ENCODE measurements at places on chromosomes 4 and X.

GRCh38 chrX:106615041-106615440 is 3.3 kb downstream of the RADX start:
- DNase-seq: no peak

DNA sequence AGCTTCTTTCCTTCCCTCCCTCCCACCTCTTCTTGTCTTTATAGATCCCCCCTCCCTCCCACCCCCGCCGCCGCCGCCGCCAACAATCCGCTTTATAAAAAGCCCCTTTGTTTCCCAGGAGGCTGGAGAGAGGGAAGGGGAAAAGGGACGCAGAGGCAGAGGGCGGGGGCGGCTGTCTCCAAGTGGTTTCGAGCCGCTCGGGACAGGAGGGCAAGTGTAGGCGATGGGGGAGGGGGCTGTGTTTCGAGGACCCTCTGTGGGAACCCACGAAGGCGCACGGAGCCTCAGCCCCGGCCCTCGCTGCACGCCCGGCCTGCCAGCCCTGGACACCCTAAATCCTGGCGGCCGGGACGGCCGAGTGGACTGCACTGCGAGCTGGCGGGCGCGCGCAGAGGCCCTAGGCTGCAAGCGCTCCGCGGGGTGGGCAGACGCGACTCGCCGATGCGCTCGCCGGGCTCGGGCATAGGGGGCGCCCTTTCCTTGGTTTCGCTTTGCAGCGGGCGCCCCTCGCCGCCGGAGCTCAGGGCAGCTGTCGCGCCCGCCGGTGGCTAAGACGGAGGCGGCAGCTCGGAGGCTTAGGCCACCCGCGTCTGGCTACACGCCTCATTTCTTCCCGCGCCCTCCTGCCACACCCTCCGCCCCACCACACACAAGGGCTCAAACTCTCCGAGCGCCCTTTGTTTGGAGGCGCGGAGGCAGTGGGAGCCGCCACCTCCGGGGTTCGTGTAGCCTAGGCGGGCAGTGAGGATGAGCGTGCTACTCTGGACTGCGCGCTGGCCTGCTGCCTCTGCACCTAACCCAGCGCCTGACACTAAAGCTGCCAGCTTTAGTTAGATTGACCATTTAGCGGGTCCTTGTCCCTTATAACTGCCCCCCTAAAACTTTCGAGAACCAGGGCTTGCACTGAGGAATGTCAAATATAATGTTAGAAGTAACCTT is 2.2 kb downstream of the MAMLD1 start:
- no peak for DNase-seq

GRCh38 chr4:26785810-26786209 is 74.8 kb upstream of the STIM2 start:
- no peak for DNase-seq

DNA sequence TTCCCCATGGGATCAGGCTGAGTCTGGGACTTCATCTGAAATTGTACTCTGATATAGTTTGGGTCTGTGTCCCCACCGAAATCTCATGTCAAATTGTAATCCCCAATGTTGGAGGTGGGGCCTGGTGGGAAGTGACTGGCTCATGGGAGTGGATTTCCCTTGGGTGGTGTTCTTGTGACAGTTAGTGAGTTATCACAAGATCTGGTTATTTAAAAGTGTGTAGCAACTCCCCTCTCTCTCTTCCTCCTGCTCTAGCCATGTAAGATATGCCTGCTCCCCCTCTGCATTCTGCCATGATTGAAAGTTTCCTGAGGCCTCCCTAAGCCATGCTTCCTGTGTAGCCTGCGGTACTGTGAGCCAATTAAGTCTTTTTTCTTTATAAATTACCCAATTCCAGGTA is 61.0 kb downstream of the RASGEF1B start:
- DNase-seq: no peak

GRCh38 chr4:141132072-141132708 is 1.1 kb downstream of the RNF150 start:
- DNase-seq: no peak

GRCh38 chr4:94806376-94806775 is 48.6 kb downstream of the BMPR1B start:
- no peak for DNase-seq

DNA sequence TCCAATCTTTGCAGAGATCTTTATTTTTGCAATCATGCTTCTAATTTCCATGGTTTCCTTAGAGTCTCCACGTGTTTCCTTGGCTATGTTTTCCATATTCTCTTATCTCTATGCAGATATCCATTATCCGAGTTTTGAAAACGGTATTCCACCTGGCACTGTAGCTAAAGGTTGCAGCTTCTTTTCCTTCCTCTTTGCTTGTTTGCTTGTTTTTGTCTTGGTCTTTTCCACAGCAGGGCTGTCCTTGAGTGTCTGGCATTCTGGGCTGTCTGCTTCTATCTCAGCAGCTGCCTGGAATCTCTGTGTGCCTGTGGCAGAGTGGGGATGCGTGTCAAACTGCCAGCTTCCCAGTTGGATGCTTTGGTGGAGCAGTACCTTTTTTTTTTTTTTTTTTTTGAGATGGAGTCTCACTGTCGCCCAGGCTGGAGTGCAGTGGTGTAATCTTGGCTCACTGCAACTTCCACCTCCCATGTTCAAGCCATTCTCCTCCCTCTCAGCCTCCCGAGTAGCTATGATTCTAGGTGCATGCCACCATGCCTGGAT is 46.9 kb downstream of the WFS1 start:
- no peak for DNase-seq

GRCh38 chr4:172155838-172156345 is 342.7 kb downstream of the GALNTL6 start:
- no peak for DNase-seq

- no peak for DNase-seq
These were observed at the start of gene EDA2R for GRCh38 chrX:66638591-66639500. Gene EDA2R (minus strand): TSS chrX:66639078. CDS start chrX:66616020, 23,058 bp downstream.

DNA sequence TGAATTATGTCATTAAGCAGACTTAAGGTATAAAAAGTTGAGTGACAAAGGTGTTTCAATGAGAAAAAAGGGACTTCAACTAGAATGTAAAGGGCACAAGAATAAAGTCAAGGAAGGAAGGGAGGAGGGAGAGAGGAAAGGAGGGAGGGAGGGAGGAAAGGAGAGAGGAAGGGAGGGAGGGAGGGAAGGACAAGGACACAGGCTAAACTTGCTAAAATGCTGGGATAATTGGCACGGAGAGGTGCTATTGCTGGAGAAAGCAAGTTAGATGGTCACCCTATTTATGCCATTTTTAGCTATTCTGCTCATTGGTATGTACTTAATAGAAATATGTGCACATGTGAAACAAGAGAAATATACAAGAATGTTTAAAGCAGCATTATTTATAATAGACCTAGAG is 44.9 kb upstream of the SPP1 start:
- DNase-seq: no peak

GRCh38 chr4:15171725-15172124 is 169.4 kb downstream of the CPEB2 start:
- no peak for DNase-seq

- peak; percentile 38 for DNase-seq
These were observed 41.2 kb downstream of the RELL1 start for GRCh38 chr4:37644962-37645361.

- DNase-seq: no peak
These were observed 168.9 kb downstream of the HS3ST1 start for GRCh38 chr4:11259837-11260236.

GRCh38 chrX:106917830-106918500 is 2.2 kb upstream of the CLDN2 start:
- no peak for DNase-seq

GRCh38 chr4:179698321-179698720 is 2256.1 kb upstream of the AGA start:
- no peak for DNase-seq

DNA sequence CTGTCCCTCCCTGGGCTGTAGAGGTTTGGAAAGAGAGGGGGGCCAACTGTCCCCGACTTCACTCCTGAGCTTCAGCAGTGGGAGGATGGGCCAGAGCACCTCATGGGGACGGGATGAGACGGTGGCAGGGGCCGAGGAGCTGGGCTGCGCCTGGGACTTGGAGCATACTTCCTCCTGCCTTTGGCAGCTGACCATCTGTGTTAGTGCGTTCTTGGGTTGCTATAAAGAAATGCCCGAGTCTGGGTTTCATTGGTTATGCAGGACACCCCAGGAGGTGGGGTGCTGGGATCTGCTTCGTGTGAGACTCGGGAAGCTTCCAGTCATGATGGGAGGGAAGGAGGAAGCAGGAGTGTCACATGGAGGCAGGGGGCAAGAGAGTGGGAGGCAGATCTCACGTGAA is 7.4 kb downstream of the PSAPL1 start:
- no peak for DNase-seq

DNA sequence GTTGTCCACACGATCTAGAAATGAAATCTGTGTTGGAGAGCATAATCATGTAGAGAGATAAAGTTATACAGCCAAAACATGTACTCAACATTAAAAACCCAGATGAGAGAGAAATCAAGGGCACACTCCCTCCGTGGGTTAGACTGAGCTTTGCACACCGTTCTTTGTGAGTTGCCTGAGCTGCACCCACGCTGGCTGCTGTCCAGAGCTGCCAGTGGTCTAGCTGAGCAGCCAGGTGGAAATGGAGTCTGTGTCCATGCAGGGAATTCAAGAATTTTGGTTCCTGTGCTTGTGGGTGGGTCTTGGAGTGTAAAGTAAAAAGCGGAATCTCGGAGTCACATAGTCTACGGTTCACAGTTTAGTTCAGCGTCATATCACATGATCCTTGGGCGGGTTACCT is 84.6 kb downstream of the GPR143 start:
- no peak for DNase-seq

DNA sequence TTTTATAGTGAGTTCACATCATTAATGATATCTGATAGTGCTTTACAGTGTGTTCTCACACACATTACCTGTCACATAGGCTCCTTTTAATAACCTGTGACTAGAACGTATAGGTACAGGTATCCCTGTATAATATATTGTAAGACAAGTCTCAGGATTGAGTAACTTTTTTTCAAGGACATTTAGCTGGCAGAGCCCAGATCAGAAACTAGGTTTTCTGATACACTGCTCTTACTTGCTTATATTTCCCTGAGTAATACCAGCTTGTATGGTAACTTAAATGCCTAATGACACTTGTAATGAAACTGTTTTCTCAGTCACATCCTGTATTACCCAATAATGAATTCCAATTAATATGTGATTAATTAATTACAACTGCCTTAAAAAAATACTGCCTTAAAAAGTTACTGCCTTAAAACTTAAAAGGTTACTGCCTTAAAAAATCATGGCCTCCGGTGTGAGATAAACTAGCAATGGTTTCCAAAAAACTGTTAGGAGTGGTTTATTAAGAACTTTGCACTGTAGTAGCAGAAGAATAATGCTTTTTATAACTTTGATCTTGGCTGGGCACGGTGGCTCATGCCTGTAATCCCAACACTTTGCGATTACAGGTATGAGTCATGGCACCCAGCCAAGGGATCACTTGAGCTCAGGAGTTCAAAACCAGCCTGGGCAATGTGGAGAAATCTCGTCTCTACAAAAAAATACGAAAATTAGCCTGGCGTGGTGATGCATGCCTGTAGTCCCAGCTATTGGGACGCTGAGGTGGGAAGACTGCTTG is 11.9 kb downstream of the COPS4 start:
- DNase-seq: no peak

- no peak for DNase-seq
These were observed 226.0 kb upstream of the MAB21L2 start for GRCh38 chr4:150355858-150356455.

GRCh38 chrX:431056-431455 is 44.3 kb upstream of the PPP2R3B start:
- no peak for DNase-seq

GRCh38 chrX:27380163-27380845 is 82.8 kb downstream of the PPP4R3C start:
- no peak for DNase-seq

DNA sequence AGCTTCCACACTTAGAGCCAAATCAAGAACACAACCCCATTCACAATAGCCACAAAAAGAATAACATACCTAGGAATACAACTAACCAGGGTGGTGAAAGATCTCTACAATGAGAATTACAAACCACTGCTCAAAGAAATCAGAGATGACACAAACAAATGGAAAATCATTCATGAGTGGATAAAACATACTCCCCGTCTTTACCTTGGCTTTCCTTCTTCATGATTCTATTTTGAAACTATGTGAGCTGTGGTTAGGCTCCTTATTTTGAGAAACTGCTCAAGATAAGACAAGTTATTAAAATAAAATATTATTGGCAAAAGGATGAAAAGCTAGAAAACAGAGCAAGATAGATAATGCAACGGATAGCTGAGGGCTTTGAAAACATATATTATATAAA is 598.1 kb upstream of the FAT1 start:
- no peak for DNase-seq

DNA sequence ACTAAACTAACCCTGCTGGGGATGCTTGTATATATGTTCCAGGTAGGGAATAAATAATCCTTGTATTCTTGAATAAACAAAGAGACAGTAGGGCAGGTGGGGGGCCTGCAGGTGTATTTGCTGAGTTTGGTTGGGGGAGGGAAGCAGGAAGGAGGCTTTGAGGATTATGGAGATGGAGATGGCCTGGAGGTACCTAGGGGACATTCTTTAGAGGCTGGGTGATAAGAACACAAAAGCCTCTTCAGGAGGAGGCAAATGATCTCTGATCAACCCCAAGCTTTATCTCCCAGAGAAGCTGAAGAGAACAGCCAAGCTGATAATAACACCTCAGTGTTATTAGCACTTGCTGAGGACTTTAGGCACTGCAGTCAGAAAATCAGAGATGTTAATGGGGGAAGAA is 187.7 kb downstream of the MGST2 start:
- DNase-seq: no peak

DNA sequence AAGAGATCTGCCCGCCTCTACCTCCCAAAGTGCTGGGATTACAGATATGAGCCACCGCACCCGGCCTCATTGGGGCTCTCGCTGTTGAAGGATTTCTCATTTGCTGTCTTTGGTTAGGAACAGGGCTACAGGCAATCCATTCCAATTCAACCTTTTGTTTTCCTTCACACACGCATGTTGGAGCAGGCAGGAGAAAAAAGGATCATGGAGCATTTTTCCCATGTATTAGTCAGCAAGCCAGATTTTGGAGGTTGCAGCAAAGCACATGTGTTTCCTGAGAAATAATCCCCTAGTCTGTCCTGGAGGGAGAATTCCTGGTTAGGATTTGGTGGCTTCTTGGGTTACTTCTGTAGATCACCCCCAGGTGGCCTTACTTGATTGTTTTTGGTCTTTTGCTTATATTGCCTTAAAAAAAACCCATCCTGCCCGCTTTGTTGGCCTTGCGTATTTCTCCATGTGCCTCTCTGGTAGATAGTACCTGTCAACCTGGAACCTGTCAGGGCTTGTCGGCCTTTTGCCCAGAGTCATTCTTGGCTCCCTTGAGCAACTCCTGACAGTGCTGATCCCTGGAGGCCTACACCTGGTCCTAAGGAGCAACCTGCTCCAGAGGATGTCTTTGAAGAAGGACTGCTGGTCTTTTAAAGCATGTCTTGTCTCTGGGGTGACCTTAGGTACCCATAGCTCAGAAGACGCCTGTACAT is 82.4 kb upstream of the CLCN4 start:
- DNase-seq: no peak

DNA sequence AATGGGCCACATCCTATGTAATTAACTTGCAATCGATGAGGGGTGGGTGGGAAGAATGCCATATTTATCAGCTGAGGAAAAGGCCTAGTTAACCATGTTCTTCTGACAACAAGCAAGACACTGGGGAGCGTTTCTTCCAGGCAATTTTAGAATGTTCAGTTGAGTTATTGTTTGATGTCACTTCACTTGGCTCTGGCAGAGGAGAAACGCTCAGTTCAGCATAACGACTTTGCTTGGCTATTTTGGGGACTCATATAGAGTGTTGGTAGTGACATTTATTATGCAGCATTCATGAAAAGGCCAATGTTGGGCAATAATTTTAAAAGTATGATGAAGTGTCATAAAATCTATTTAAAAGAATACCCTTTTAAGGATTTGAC is 648 bp downstream of the SYNPO2 start:
- DNase-seq: no peak
